Stimulated activated CD4-positive, alpha-beta T cell treated with anti-CD3 and anti-CD28 coated beads, Interleukin-15, amount 100 ng/mL, for 24 hours (primary cell): ENCODE measurements at places on chromosomes 2 and 18.

DNA sequence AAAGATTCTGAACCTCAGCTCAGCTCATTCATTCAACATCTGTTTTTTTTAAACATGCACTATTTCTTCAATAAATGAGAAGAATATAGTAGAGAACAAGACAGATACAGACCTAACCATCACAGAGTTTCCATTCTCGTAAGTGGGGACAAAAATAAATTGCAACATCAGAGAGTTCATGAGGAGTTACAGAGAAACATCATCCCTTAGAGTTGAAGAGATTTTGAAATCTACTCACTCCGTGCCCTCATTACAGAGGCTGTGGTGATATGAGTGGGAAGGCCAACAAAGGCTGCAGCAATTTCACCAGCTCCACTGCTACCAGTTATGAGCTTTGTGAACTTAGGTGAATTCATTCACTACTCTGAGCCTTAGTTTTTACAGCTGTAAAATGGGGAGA lies 399.3 kb downstream of the BCL11A start:
- DNase-seq: no peak

DNA sequence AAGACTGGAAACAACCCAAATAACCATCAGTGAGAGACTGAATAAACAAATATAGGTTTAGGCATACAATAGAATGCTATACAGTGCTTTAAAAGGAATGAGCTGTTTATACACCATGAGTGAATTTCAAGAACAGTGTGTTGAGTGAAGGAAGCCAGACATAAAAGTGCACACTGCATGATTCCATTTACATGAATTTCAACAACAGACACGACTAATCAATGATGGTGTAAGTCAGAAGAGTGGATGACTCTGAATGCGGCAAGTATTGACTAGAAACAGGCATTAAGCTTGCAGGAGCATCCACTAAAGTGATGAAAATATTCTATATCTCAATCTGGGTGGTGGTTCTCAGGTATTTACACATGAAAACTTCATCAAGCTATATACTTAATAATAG lies 142.7 kb upstream of the SLC39A10 start:
- no peak for DNase-seq

- no peak for DNase-seq
These were observed 19.0 kb downstream of the USP39 start for GRCh38 chr2:85635011-85635410.

DNA sequence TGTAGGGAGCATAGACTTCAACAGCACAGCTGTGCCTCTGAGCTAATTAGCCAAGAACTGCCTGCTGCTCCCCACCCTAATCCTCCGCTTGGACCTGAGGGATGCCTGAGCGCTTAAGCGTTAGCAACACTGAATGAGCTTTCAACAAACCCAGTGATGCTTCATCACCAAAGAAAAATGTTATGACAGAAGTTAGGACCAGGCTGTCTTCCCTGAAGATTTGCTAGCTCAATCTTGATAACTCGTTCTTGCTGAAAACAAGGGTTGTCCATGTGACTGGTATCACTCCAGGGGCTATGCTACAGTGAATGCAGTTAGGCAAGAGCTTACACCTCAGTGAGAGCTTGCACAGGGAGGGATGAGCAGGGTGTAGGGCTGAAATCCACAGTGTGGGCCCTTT lies 190.7 kb upstream of the SIX2 start:
- no peak for DNase-seq

- DNase-seq: no peak
These were observed 422.5 kb upstream of the CRIM1 start for GRCh38 chr2:35933031-35933430.

- no peak for DNase-seq
These were observed 212.1 kb upstream of the POU3F3 start for GRCh38 chr2:104641786-104642185.

DNA sequence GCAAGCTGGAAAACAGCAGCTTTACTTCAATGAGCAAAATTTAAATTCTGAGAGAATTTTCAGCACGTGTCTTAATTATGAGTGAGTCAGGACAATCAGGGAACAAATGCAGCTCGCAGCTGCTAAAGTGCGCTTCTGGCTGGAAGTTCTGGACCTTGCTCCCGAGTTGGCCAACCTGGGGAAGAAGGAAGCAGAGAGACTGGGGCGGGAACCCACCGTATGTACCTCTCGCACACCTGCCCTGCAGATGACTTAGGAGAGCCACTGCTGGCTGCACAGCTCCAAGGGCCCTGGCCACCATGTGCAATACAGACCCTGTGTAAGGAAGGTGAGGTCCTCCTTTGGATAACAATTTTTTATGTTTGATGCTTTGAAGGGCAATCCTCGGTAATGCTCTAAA lies 42.4 kb downstream of the REEP1 start:
- DNase-seq: no peak

- DNase-seq: no peak
These were observed 53.1 kb downstream of the INO80C start for GRCh38 chr18:35444636-35445035.

DNA sequence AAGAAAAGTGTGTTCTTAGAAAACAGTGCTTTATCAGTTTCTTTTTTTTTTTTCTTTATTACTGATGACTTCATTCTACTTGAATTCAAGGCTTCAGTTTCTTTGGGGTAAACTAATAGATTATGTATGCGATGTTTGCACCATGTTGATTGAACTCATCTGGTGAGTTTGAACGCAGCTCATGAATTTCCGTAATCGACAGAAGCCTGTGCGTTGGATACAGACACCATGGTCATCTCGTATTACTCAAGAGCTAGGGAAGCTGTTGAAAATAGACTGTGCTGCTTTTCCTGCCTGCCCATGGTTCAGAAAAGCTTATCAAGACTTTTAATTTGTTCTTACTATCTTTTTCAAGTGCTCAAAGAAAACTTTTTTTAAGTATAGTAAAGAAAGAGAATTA lies 185.5 kb upstream of the NRP2 start:
- no peak for DNase-seq

DNA sequence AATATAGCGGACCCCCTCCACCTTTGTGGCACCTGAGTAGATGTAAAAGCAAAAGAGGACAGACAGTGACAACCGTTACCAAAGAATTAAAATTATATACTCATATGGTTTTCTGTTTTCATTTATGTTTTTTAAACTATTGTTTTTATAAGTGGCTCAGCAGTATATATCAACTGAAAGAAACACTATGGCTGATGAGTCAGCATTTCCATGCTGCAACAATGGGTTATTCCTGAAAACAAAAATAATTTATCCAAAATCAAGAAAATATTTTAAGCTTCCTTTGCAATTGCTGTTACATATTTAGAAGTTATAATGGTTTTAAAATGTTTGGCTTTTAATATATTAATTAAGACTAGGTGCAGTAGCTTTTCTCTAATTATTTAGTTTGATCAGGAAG lies 17.7 kb downstream of the MRPS9 start:
- no peak for DNase-seq

GRCh38 chr2:150876251-150876950 lies 385.3 kb downstream of the RBM43 start:
- DNase-seq: no peak

- no peak for DNase-seq
These were observed 18.1 kb upstream of the MGAT4A start for GRCh38 chr2:98749066-98749450.

- DNase-seq: no peak
These were observed 47.1 kb upstream of the FHL2 start for GRCh38 chr2:105445976-105446375.

DNA sequence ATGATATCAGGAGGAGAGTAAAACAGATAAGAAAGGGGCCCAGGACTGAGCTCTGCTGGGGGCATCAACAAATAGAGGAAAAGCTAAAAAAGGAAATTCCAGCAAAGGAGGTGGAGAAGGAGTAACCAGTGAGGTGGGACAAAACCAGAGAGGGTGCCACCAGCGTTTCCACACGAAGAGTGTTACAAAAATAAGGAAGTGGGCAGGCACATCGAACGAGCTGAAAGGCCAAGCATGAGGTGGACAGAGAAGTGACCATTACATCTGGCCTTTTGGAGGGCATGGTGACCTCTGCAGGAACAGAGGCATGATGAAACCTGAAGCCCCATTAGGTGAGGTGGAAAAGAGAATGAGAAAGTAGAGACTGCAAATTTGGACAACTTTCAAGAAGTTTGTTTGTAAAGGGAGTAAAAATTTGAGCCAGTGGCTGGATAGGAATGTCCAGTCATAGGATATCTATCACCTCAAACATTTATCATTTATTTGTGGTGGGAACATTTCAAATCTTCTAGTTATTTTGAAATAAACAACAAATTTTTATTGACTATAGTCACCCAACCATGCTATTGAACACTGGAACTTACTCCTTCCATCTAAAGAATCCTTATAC lies 18.4 kb upstream of the VIT start:
- no peak for DNase-seq

GRCh38 chr2:187783446-187783845 lies 229.2 kb upstream of the TFPI start:
- no peak for DNase-seq

DNA sequence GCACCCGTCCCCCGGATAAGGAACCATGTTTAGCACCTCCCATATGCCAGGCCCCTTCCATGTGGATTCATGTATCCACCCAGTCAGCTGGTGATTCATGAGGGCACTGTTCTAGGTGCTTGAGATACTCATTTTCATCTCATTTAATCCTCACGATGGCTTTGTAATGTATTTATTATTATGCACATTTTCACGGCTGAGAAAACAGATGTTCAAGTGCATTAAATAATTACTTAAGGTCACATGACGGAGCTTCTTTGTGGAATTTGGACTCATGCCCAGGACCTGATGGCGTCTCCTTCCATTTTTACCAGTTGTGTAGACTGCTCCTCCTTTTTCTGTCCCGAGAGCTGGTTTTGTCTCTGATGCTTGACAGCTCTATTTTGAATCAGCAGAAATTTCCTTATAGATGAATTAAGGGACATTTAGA lies 72.2 kb upstream of the RBM44 start:
- no peak for DNase-seq
